IMR-90 (cell line): ENCODE measurements at places on chromosomes 11 and 22. TPM values are rescaled to one million over a fixed set of nuclear protein-coding genes. Genes with fewer than 3 reads are reported as not detected.
A peak's percentile ranks its signal among the peaks of the same experiment; 100 is the strongest.

- peak; percentile 8 for DNase-seq
Observed at GRCh38 chr22:30481711-30482110, 9.9 kb upstream of the SEC14L3 start.

The CLMP gene
- polyA plus RNA-seq: 78.9 and 95.7 TPM in 2 replicates

GRCh38 chr11:44407211-44407996, 97.5 kb upstream of the ALX4 start:
- DNase-seq: no peak

The SLN gene
- not detected in 2 replicates for polyA plus RNA-seq

- peak; percentile 41 for DNase-seq
Observed at GRCh38 chr11:100878474-100878873, 191.4 kb downstream of the ARHGAP42 start.

The SLC17A6 gene
- not detected in 2 replicates for polyA plus RNA-seq

- peak; percentile 13 for DNase-seq
Observed at GRCh38 chr11:95229199-95229992, 1.6 kb downstream of the SESN3 start.

- no peak for DNase-seq
Observed at GRCh38 chr11:124150684-124151083, 32.5 kb upstream of the OR10D3 start.

The PCNX3 gene
- 33.2 and 40.4 TPM in 2 replicates for polyA plus RNA-seq

DNA sequence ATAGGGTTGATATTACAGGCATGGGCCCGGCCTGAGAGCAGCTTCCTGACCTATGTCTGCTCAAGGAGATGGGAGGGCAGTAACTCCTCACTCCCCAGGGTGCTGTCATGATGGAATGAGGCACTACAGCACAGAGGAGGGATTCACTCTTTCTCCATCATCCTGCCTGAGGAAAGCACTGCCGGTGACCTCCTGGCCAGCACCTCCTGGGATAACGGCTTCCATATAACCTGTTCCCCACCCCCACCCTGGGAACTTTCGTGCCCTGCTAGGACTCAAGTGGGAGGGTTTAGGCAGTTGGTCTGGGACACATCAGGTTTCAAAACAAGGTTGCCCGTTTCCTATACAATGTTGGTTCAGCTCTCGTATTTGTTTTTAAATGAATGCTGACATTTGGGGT, 42.7 kb upstream of the MN1 start:
- DNase-seq: no peak

- DNase-seq: no peak
Observed at GRCh38 chr11:93735627-93736026, 5.7 kb downstream of the TAF1D start.

DNA sequence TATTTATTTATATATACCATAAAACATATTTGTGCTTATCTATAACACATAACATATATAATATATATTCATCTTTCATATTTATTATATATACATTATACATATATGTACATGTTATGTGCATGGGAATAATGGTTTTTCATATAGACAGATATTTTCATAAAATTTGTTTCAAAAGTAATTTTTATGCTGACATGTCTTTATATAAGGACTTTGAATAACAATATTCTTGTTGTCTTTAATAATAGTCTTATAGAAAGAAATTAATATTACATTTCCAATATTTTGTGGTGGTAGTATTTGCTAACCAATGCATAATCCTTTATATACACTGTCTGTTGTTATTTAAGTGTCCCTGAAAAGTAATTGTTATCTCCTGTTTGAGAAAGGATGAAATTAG, 49.6 kb downstream of the GRM5 start:
- DNase-seq: no peak

GRCh38 chr22:33909075-33909458, 11.2 kb downstream of the LARGE1 start:
- peak; percentile 84 for DNase-seq

GRCh38 chr11:16155448-16155847, 200.9 kb downstream of the SOX6 start:
- no peak for DNase-seq

The KCTD21 gene
- 12.2 TPM in 2 replicates for polyA plus RNA-seq

The DERL3 gene
- polyA plus RNA-seq: 0.50 and 0.62 TPM in 2 replicates

DNA sequence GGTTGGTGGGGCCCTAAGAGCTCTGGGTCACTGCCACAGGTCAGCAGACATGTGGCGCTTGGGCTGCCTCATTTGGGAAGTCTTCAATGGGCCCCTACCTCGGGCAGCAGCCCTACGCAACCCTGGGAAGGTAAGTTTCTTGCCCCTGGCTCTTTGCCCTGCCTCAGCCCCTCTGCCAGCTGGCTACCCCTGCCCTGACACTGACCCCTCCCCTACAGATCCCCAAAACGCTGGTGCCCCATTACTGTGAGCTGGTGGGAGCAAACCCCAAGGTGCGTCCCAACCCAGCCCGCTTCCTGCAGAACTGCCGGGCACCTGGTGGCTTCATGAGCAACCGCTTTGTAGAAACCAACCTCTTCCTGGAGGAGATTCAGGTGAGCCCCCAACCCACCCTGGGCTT, 1.9 kb downstream of the SCYL1 start:
- DNase-seq: no peak

DNA sequence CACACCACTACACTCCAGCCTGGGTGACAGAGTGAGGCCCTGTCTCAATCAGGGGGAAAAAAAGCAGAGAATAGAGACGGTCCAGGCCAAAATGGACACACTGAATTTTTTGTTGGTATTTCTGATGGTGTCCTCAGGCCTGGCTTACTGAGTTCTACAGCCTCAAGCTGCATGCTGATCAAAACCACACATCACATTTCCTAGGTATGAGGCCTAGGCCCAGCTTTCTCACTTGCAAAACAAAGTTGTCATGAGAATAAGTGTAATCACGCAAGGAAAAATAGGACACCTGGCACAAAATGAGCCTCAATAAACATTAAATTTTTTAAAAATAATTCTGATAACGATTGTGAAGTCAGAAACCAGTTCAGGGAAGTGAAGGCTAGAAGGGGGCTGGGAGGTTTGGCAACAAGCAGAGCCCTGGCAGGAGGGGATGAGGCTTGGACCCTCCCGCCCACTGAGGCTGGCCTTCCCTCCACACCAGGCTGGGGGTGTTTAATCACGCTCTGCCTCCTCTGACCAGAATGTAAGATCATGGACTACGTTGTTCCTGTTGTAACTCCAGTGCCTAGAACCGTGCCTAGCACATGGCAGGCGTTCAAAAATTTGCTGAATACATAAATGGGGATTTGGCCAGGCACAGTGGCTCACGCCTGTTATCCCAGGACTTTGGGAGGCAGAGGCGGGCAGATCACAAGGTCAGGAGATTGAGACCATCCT, 18.1 kb downstream of the PACSIN2 start:
- DNase-seq: no peak

DNA sequence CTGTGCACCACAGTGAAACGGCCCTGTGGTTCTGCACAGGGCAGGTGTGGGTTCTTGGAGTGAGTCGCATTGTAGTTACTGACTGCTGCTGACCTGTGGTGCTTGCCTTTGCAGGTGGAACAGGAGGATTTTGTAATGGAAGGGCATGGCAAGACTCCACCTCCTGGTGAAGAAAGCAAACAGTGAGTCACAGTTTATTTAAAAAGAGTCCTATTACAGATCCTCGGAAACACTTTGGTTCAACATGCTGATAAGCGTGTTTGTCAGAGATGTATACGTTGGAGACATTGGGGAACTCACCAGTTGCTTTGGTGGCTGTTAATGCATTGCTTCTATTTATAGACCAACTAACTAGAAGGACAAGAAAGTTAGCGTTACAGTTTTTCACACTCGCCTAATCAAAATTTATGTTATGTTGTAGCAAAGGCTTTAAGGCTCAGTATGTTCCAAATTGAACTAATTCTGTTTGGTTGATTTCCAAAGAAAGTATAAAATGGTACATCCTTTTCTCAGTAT, 21.7 kb upstream of the TNRC6B start:
- peak; percentile 85 for DNase-seq
